Airway epithelial cell (primary cell): ENCODE measurements at places on chromosomes 11 and 22. TPM values are rescaled to one million over a fixed set of nuclear protein-coding genes. Genes with fewer than 3 reads are reported as not detected.

Gene APOA4
- not detected in 2 replicates for total RNA-seq

Gene SYTL2
- total RNA-seq: 1.9 and 2.4 TPM in 2 replicates

Gene C11orf65
- 1.4 and 2.1 TPM in 2 replicates for total RNA-seq

Gene SYCE3
- 1.1 TPM in 1 of 2 replicates, not detected in the other for total RNA-seq

Gene ARHGEF17
- total RNA-seq: 7.1 and 11.6 TPM in 2 replicates

Gene NRIP3
- total RNA-seq: 1.8 and 2.5 TPM in 2 replicates

Gene DEPDC7
- 2.1 and 6.1 TPM in 2 replicates for total RNA-seq

Gene UPK3A
- not detected in 2 replicates for total RNA-seq

Gene GAL
- total RNA-seq: 7.4 and 8.5 TPM in 2 replicates

Gene CHRDL2
- not detected in 2 replicates for total RNA-seq

Gene OR52D1
- total RNA-seq: not detected in 2 replicates

Gene KIRREL3
- total RNA-seq: not detected in 2 replicates

Gene MS4A4A
- total RNA-seq: not detected in 2 replicates

Gene FJX1
- total RNA-seq: 72.9 and 76.9 TPM in 2 replicates

Gene GLB1L3
- total RNA-seq: 0.19 and 0.42 TPM in 2 replicates

Gene H19
- 810 and 834 TPM in 2 replicates for total RNA-seq

Gene WNT11
- total RNA-seq: 0.21 TPM in 1 of 2 replicates, not detected in the other
